ENCODE measurements at places on chromosomes 11 and 22.

DNA sequence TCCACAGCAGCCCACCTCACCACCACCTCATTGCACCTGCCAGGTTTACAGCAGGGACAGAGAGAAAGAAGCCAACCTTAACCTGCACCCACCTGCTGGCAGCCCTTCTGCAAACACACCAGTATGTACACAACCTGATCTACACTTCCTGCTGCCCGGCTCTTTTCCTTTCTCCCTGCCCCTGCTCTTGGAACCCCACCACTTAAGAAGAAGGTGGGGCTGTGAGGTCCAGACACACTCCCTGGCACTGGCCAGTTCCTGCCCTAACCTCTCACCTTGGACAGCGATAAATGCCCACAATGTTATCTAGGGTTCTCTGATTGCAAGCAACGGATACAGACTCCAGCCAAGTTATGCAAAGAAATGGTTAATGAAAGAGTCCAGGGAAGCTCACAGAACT, 10.8 kb upstream of the SLC35C1 start:
- no peak for DNase-seq

- no peak for DNase-seq
Observed at GRCh38 chr22:42328784-42329145, 58.3 kb upstream of the TCF20 start.

- DNase-seq: no peak
Observed at GRCh38 chr22:47794851-47795250, 1032.4 kb downstream of the TBC1D22A start.

- DNase-seq: no peak
Observed at GRCh38 chr11:75155570-75156422, 4.9 kb downstream of the SLCO2B1 start.

GRCh38 chr11:78379039-78379670, 38.5 kb downstream of the GAB2 start:
- DNase-seq: no peak

DNA sequence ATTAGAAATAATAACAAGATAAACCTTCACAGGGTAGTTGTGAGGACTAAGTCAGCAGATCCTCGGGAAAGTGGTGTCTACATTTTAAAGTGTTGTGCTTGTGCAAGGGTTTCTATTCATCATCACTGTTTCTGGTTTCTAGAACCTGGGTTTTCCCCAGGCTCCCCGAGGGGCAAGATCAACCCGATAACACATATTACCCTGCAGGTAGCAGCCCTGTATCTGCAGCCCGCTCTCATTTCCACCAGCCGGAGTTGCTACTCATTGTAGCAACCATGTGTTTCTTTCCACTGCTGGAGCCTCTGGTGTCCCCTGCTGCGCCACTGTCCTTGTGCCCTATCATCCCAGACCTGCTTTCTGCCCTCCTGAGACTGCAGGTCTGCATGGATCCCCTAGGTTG, 67.0 kb downstream of the MIAT start:
- no peak for DNase-seq

DNA sequence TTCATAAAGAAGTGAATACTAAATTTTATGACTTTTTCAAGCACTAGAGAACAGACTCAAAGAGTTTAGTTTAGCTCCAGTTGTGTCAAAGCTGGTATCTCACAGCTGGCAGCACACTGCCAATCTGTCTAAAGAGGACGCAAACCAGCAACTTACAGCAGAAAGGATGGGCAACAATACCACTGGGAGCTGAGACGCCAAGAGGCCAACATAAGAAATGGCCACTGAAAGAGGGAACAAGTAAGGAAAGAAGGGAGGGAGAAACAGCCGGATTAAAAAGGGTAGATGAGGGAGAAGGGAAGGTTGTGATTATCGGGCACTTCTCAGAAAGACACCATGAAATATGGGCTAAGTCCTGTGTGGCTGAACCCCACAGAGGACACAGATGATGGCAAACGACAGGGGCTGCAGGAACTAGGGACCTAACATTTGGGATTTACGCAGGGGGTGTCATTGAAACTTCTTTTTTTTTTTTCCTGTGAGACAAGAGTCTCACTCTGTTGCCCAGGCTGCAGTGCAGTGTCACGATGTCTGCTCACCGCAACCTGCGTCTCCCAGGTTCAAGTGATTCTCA, 41.7 kb downstream of the SERPIND1 start:
- no peak for DNase-seq

DNA sequence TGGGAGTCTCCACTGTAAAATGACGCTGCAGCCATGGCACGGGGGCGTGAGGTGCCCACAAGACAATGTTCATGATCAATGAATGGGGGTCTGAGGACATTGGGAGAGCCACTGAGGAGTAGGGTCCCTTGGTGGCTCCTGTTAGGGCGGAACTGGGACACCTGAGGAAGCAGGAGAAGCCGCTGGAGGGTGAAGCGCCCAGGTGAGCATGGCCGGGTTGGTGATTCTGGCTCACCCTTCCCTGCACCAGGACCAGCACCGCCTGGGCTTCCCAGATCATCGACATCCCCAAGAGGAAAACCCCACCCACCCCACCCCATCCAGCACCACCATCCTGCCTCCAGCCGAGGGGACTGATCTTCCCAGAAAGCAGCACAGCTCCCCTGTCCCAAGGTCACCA, 30.6 kb downstream of the SHANK2 start:
- DNase-seq: no peak

GRCh38 chr11:123357353-123357989, 72.6 kb upstream of the GRAMD1B start:
- DNase-seq: no peak

DNA sequence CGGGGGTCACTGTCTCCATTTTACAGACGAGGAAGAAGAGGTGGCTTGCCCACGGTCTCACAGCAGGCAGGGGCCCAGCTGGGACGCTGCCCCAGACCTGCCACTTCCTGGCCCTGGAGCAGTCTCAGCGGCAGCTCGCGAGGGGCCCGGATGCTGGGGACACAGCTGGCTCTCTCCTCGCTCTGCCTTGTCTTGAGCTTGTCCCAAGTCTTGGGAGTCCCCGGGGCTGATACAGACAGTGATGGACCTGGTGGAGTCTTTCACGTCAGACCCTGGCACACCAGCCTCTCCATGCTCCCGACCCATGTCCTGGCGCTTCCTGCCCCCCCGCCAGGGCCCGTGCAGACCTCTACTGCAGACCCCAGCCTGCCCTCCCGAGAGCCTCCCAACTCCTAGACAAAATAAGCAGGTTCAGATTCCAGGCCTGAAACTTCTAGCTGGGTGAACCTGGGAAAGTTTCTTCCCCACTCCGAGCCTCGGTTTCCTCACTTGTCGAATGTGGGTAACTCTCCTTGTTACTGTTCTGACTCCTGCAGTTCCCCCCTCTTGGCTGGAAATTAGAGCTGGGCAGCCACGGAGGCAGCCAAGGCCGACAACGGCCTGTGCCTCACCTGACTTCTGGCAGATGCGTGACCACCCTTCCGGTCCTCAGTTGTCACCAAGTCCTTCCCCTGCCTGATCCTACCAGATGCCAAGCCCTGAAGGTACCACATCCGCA, 145.4 kb downstream of the CACNA1I start:
- no peak for DNase-seq

DNA sequence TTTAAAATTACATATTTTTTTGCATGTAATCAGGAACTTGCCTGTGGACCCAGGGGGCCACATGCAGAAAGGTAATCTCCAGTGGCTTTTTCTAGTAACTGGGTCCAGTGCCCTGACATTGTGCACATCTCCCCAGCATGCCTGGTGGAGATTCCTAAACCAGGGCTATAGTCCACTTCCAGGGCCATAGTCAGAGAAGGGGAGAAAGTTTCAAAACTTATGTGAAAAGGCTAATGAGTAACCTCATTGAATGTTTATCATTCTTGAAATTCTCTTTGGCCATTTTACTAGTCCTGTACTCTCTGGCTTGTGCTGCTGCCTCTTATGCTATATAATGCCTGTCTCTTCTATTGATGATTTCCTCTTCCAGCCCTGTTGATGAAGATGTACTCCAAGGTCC, 47.8 kb downstream of the BARX2 start:
- no peak for DNase-seq

DNA sequence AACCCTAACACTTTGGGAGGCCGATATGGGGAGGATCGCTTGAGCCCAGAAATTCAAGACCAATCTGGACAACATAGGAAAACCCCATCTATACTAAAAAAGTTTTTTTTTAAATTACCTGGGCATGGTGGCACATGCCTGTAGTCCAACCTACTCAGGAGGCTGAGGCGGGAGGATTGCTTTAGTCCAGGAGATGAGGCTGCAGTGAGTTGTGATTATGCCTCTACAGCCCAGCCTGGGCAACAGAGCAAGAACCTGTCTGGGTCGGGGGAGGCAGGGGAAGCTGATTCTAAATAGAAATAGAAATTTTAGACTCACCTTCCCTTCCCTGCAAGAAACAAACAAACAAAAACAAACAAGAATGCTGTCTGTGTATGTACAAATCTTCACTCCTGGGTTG, 52.9 kb upstream of the PRODH start:
- DNase-seq: no peak

DNA sequence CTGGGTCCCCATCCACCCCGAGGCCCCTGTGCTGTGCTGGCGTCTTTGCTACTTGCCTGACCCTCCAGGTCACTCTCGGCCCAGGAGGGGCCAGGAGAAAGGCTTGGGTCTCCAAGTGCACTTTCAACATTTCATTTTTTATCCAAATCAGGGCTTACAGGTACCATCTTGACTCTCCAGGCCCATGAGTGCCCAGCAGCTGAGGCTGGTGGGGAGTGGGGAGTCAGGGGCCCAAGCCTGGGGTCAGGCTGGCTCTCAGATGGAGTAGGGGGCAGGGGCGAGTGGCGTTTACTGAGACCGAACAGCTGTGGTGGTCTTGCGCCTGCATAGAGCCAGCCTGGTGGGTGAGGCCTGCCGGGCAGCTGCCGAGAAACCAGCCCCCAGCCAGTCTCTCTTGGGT, 61.6 kb downstream of the MPPED1 start:
- no peak for DNase-seq

DNA sequence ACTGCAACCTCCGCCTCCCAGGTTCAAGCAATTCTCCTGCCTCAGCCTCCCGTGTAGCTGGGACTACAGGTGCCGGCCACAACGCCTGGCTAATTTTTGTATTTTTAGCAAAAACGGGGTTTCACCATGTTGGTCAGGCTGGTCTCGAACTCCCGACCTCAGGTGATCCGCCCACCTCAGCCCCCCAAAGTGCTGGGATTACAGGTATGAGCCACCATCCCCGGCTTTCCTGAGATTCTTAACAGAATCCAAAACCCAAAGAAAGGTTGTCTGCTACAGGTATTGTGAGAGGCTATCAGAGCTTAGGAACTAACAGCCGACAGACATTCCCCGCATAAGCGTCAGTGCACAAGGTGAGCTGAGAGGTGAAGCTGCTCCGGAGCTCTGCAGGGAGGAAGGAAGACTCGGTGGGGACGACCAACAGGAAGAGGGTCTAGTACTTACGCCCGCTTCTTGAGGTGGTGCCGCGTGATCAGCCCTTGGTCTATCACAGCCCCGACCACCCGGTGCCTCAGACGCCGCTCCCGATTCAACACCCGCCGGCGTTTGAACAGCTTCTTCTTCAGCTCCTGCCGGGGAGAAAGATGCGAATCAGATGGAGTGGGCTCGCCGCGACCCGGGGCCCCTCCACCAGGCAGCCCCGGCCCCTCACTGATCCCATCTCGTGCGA, 470 bp downstream of the C11orf98 start:
- peak; percentile 81 for DNase-seq
